ENCODE measurements at places on chromosomes 6 and 20.

- no peak for DNase-seq
These were observed 1.5 kb downstream of the EEF1A2 start for GRCh38 chr20:63497138-63497945.

DNA sequence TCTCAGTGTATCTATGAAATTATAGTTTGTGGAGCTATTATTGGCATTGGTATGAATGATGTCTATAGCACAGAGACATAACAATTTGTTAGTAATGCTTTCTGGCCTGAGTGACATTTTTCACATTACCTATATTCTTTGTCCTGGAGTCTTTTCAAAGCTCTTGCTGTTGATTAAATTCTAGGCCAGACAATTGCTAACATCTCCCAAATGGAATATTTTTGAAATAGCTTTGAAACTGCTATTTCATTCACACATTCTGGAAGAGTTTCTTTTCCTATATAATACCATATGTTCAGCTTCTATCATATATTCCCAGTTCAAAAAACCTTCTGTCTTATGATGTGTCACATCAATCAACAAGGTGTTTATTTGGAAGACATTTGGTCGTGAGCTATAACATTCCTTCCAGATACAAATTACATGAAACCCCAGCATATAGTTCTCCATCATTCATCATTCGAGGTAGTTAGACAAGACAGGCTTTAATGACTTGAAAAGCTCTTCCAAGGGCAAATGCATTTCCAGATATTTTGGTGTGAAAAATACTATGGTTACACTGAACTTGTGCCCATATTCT, 452.8 kb downstream of the KHDRBS2 start:
- no peak for DNase-seq

DNA sequence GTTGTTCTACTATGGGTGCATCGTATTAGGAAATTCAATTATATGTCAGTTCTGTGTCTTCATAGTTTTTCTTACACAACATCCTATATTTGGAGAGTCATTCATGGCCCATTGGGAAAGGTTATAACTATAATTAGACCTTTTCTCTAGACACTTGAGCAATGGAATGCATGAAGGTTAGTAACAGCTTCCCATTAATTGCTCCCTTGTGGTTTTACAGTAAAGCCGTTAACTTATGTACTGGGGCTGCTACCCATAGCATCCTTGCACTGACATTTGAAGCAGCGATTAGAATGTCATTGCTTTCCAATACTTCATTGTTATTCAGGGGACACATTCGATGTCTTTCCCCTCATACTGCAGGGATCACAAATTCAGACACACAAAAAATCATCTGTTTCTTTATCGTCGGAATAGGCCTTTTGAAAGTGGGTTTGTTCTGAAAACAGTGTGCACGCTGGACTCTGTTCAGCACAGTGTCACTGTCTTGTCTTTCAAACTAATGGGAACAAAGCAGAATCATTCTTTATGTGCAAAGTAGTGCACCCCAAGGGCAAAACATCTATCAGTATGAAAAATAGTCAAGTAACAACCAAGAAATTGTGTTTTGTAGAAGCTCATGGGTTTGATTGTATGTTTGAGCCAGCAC, 634.3 kb upstream of the MAP3K7 start:
- DNase-seq: no peak

DNA sequence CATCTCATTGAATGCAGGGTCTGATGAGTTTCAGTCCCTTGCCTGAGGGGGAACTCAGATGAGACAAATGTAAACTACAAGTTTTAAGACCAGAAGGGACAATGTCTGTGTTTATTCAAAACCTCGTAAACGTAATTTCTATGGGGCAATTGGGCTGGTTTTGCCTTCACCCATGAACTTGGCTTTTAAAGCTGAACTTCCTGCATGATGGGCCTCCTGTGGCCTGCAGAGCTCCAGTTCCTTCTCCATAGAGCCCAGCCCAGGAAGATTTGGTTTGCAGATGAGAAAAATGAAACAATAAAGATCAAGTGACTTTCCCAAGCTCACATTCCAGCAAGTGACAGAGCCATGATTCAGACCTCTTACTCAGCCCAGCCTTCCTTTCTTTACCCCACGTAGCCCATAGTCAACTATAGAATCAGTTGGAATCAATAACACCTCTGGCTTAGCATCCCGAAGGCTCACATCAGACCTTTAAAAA, 612.3 kb downstream of the UTRN start:
- no peak for DNase-seq

DNA sequence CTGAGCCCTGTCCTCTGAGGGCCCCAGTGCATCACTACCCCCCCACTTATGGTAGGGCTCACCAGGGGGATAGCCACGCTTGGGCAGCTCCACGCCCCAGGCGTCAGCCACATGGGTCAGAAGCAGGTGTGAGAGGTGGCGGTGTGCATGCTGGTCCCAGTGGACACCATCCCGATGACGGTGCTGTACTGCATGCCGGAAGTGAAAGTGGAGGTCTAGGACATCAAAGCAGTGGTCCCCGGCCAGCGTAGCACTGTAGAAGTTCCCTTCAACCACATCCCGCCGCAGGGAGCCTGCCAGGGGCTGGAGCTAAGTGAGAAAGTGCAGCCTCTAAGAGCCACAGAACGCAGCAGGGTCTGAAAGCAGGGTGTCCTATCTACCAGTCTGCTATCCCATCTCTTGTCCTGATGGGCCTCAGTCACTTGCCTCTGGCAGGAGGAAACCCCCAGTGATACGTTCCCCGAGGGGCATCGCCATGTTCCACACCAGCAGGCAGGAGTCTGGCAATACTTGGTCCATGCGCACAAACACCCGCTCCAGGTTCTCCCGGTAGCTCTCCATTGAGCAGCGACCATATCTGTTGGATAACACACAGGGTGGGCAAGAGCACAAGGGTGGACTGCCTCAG, 2.2 kb downstream of the PCED1A start:
- no peak for DNase-seq

GRCh38 chr6:54988576-54988975, 142.0 kb downstream of the FAM83B start:
- DNase-seq: no peak

- DNase-seq: no peak
These were observed 96.8 kb upstream of the NHSL1 start for GRCh38 chr6:138596126-138596525.

GRCh38 chr6:142907544-142907943, 37.4 kb downstream of the HIVEP2 start:
- DNase-seq: no peak

- DNase-seq: no peak
These were observed 11.9 kb downstream of the FAM184A start for GRCh38 chr6:119066517-119066916.

GRCh38 chr6:154613137-154613676, 102.7 kb upstream of the CNKSR3 start:
- DNase-seq: no peak

GRCh38 chr20:37190354-37191112, 11.2 kb upstream of the MROH8 start:
- DNase-seq: no peak

GRCh38 chr6:815348-815738, 122.4 kb upstream of the EXOC2 start:
- DNase-seq: no peak

GRCh38 chr6:149734915-149735314, 11.4 kb downstream of the NUP43 start:
- DNase-seq: no peak

- DNase-seq: no peak
These were observed 68.0 kb downstream of the OTOR start for GRCh38 chr20:16816192-16816591.

- DNase-seq: no peak
These were observed 33.6 kb downstream of the COMMD7 start for GRCh38 chr20:32709632-32710121.

- DNase-seq: no peak
These were observed 23.8 kb downstream of the ADGRF4 start for GRCh38 chr6:47722194-47722593.

GRCh38 chr6:27795697-27796494, 116.3 kb downstream of the OR2B2 start:
- DNase-seq: no peak

DNA sequence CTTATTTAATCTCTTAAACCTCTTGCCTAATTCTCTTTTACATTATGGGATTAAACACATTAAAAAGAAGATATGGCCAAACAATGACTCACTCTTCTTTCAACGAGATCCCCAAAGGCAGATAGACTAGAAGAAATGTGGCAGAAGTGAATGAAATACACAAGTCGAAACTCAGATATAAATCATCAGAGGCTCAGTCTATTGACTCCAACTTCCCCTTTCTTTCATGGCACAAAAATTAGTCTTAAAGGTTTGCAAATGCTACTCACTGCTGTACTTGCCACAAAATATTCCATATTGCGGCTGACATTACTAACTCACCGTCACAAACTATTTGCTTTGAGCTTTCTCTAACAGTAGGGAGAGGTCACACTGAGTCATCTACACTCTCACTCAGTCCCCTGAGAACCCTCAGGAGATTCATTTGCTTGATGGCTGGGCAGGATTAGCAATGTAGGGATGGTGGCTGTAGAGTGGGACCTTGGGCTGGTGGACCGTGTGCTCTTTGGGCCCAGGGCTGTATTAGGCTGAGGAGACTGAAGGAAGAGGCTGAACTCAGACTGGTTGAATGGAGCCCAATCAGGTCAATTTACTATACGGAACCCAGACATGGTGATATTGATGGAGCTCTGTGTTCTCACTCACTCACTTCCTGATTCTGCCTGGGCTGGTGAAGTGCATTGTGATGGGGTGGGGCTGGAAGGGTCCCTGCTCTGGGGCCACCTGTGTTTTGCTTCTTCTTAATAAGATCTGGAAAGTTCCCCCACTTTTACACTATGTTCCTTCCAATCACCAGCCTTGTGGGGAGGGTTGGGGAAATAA, 42.8 kb upstream of the UBR2 start:
- no peak for DNase-seq

GRCh38 chr6:162852840-162853577, 125.2 kb downstream of the PACRG start:
- DNase-seq: no peak

DNA sequence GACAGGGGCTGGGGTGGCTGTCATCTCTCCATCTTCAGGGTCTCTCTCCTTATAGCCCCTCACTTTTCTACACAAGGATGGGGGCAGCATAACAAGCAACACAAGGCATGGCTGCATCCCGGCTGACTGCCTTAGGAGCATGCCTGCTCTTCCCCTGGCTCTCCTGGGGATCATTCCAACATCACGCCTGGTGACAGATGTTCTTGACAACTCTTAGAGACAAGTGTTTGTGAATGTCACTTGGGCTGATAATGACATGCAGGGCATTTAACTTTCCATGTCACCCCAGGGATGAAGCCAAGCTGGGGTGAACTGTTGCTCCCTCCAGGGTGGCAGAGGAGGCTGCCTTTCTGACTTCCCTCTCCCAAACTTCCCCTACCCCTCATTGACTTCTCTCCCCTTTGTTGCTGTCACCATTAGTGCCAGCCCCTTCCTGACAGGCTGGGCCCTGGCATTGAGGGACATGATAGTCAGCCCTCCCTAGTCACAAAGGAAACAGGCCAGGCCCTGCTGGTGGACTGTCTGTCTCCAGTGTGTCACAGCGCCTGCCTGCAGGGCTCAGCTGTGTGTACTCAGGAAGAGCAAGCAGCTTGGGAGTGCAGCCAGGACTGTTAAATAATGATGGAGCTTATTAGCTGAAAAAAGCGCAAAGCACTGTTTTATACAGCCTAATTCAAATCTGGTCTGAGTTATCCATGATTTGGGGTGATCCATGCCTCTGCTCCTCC, 161.8 kb downstream of the LRFN2 start:
- no peak for DNase-seq

GRCh38 chr6:4018924-4019236, 60.1 kb downstream of the FAM217A start:
- DNase-seq: no peak

DNA sequence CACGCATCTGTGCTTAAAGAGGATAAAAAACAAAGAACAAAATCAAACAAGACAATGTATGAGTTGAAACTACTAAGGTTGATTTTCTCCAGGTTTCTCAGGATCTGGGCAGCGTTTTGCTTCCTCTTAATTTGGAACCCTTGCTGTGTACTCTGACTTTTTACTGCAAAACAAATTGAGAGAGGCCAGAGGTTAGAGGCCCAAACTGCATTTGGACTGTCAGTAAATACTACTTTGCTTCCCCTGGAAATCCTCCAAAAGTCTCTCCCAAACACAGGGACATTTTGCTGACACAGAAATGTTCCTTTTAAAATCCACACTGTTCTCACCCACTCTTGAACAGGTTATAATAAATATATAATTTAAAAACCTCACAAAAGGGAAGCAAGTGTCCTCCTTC, 1.1 kb downstream of the ARG1 start:
- no peak for DNase-seq

GRCh38 chr6:43858161-43859153, 88.4 kb downstream of the VEGFA start:
- DNase-seq: no peak

DNA sequence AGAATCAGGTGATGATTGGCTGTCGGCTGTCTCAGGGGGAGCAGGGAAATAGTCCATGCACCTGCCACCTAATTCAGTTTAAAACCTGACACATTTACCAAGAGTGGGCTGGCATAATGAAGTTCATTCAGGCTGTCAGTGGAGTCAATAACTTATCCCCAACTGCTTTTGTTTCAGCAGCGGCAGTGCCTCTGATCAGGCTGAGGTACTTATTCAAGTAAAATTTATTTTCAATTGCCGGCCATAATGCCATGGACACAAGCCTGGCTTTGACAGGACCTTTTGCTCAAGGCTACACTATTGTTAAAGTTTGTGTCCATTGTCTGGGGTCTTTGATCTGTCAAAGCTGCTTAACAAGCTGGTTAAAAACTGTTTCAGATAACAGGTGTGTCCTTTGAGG, 20.6 kb downstream of the OLIG3 start:
- DNase-seq: no peak

DNA sequence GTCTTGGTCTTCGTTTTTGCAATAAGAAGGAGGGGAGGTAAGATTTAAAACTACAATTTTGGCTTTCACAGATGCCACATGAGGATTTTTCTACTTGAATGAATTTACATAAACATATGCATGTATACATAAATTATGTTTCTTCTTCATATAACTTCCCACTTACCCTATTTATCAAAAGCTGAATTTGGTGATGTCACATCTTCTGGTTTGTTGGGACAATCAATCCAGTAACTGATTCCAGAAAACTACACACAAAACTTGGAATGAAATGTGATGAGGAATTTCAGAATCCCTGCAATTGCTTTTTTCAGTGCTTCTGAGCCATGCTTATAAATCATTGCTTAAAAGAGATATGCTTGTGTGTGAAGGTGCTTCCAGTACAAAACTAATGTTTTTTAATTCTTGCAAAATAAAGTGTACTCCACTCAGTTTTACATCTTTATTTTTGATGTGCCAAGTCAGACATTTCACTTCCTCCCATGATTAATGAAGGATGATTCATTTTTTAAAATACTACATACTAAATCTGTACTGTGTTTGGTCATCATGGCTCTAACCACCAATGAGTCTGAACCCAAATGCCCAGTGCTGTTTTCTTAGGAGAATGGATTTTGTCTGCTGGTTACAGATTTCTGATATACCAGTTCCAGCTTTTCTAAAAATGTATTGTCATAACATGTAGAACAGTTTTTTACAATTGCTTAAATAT, 32.1 kb upstream of the RIN2 start:
- no peak for DNase-seq

DNA sequence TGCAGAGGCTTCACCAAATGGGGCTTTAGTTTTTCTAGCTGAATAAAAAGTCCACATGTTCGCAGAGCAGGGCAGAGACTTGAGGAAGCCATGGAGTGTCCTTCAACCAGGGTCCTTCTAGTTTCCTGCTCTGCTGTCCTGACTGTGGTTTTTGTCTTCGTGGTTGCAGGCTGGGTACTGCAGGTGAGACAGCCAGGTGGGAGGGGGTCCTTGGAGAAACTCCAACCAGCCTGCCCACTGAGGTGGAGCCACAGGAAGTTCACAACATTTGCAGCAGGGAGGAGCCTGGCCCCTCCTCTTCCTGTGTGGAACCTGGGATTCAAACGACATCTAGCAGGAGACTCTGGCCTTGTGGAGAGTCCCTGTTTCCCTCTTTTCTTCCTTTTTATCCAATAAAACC, 68.8 kb upstream of the MYLIP start:
- no peak for DNase-seq

All from head of caudate nucleus (tissue), 42 donors.